Activated T-cell treated with anti-CD3 and anti-CD28 coated beads, Interleukin-2, amount 50 U/mL, for 72 hours (primary cell): ENCODE measurements at places on chromosomes 3 and 15. TPM values are rescaled to one million over a fixed set of nuclear protein-coding genes. Genes with fewer than 3 reads are reported as not detected.

DNA sequence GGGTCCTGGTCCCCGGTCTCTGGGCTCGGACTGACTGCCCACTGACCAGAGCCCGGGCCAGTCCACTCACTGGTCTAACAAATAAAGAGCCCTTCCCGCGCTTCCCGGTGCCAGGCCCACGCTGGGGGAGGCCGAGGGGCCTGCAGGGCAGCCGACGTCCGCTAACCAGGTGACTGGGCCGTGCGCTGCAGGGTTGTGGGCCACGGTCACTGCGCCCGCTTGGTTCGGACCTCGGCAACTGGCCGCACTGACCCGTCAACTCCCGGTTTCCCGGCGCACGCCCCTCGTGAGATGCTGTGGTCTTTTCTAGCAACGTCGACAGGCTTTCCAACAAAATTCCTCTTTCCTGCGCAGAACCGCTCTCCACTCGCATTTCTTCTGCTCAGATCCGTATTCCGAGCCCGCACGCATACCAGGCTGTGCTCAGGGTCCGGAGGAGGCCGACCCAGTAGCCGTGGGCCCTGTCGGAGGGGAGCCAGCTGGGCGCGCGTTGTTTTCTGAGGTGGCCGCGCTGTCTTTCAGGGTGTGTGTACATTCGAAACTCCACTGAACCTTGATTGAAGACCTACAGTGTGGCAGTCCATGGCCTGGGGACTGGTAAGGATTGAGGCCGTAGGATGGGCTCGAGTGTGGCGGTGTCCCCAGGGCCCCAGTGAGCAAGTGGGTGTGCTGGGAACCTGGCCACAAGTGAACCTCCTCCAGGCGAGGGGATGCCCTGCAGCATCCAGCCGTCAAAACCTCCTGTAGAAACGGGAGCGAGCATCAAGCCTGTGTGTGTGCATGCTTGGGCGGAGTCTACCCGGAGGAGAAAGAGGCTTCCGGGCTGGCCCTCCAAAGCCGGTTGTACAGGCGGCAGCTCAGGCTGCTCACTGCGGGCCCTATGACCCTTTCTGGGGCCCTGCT lies 875 bp upstream of the NT5DC2 start:
- H3K27me3 ChIP-seq: no peaks in the 10 kb centered on the region
- H3K27ac ChIP-seq: peak overlapping the region; percentile 61
- H3K4me1 ChIP-seq: peaks cover 40% of the 10 kb centered on the region
- peaks cover 6% of the 10 kb centered on the region for H3K36me3 ChIP-seq

GRCh38 chr3:59580996-59581395 lies 531.2 kb upstream of the CFAP20DC start:
- H3K4me1 ChIP-seq: peaks cover 5% of the 10 kb centered on the region
- H3K36me3 ChIP-seq: peaks cover 5% of the 10 kb centered on the region
- H3K27me3 ChIP-seq: no peaks in the 10 kb centered on the region
- H3K27ac ChIP-seq: no peak overlapping the region
- no peak overlapping the region for H3K4me3 ChIP-seq

CPLX3 gene
- total RNA-seq: 0.14 TPM

LRRC34 gene
- 4.5 TPM for total RNA-seq

GJD2 gene
- total RNA-seq: not detected

DNA sequence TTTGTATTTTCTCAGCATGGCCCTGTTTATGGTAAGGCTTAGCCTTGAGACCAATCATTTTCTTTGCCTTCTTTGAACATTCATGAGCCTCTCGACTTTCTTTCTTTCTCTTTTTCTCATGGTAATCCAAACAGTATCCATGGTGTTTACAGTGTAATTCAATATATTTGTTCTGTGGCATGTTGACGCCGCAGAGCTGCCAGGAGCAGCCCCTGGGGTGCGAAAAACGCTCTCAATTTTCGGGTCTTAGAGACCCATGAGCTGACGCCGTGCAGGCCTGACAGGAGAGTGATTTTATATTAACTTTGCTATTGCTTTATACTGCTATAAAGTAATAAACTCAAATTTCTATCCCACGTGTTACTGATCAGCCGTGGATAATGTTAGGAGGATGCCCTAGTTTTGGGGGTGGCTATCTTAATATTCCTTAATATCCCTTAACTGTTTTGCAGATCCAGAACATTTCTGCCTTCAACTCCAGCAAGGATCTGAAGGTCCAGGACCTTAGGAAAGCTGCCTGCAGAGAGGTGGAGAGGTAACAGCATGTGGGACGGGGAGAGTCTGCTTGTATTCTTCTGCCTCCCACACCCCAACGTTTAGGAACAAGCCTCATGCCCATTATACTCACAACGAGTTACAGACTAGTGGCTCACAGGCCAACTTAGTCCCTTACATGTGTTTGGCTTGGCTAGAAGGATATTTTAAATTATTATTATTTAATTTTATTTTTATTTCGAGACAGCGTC lies 29.3 kb upstream of the MYO1E start:
- no peak overlapping the region for H3K27ac ChIP-seq
- no peak for DNase-seq
- no peaks in the 10 kb centered on the region for H3K4me1 ChIP-seq
- H3K27me3 ChIP-seq: peaks cover 22% of the 10 kb centered on the region
- H3K4me3 ChIP-seq: no peak overlapping the region

DNA sequence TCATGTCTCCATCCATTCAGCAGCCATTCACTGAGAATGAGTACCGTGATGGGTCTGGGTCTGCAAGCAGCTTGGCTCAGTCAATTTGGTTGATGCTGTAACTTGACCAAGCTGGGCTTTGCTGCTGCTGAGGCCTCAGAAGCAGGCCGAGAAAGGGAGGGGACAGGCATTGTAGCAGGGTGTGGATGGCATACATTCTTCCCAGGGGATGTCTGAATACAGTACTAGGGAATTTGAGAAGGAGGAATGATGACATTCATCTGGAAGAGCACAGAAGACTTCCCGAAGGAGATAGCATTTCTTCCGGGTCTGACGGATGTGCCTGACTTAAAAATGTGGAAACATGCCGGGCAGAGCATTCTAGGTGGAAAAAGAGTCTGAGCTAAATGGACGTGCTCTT lies 105.3 kb upstream of the ADPGK start:
- H3K4me3 ChIP-seq: no peak overlapping the region
- no peaks in the 10 kb centered on the region for H3K4me1 ChIP-seq
- no peak overlapping the region for H3K27ac ChIP-seq
- peaks cover 1% of the 10 kb centered on the region for H3K36me3 ChIP-seq
- H3K27me3 ChIP-seq: peaks cover 19% of the 10 kb centered on the region

DNA sequence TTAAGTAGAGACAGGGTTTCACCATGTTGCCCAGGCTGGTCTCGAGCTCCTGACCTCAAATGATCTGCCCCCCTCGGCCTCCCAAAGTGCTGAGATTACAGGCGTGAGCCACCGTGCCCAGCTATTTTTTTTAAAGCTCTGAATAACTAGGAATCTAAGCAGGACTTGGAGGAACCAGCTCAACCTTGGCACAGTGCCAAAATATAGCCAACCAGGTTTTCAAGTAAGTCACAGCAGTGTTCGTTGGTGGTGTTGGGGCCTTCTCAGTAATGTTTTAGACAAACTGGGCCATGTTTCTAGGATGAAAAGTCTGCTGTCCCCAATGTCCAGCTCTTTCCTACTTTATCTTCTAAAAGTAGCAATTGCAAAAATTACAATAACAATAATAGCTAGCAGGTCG lies 6.4 kb upstream of the ADAM10 start:
- H3K36me3 ChIP-seq: no peaks in the 10 kb centered on the region
- no peak overlapping the region for H3K4me3 ChIP-seq
- DNase-seq: no peak
- no peaks in the 10 kb centered on the region for H3K27me3 ChIP-seq

- H3K4me1 ChIP-seq: no peaks in the 10 kb centered on the region
- no peak for DNase-seq
- no peak overlapping the region for H3K27ac ChIP-seq
- no peak overlapping the region for H3K4me3 ChIP-seq
- H3K27me3 ChIP-seq: no peaks in the 10 kb centered on the region
These were observed 465.0 kb upstream of the ROBO1 start for GRCh38 chr3:80232760-80233159.

ERICH6 gene
- not detected for total RNA-seq

CHCHD6 gene
- total RNA-seq: 9.9 TPM

- no peaks in the 10 kb centered on the region for H3K27me3 ChIP-seq
- no peak overlapping the region for H3K27ac ChIP-seq
- no peak for DNase-seq
These were observed 164.8 kb downstream of the SYNPR start for GRCh38 chr3:63442918-63443317.

ZNF620 gene
- 7.4 TPM for total RNA-seq

TWF2 gene
- 124 TPM for total RNA-seq

DNA sequence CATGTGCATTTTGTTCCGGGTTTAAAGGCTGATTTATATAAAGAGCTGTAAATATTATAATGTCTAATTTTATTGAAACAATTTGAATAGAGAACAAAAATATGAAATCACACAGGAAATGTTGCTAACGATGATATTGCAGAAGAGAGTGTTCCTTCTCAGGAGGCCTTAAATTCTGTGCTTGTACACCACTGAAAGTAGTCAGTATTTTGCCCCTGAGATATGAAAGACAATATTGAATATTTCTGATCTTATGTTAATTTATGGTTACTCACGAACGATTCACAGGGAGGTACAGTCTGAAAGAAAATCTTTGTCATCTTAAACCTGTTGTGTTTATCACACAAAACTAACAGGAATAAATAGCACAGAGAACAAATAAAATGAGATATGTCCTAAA lies 213.2 kb upstream of the PLSCR5 start:
- H3K27ac ChIP-seq: no peak overlapping the region
- H3K4me1 ChIP-seq: no peaks in the 10 kb centered on the region
- H3K4me3 ChIP-seq: no peak overlapping the region

DNA sequence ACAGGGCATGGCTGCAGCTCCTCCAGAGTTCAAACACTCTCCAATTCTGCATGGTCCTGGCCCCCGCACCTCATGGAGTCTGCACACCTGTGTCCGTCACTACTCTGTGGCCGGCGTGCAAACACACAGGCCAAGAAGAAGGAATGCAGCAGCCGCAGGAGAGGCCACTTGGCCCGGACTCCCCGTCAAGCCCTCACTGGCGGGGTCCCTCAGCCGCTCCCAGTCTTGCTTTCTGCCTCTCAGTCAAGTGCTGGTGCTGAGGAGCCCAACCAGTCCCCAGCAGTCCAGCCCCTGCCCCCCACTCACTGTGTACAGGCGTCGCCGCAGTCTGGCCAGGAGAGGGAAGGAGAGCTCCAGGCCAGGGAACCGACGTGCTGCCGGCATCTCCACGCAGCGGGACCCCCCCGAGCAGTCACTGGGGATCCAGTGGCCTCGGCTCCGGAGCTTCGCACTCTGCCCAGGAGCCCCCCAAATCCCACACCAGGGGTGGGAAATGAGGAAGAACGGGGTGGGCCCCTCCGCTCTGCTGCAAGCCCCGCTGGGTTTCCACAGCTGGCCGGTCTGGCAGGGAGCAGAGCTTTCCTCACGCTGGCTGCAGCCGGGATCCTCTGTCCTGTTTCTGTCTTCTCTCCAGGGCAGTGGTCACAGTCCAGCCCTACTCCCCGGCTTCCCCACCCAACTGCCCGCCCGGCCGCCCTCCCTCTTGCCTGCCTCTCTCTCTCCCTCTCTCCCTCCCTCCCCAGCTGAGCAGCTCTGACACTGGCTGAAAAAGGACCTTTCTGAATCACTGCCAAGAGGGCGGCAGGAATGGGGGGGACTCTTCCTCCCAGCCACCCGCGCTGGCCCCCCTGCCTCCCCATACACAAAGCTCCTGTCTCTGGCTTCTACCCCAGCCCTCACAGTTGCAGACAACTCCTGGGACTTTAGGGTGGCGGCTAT lies 16.0 kb downstream of the TNK2 start:
- H3K27ac ChIP-seq: no peak overlapping the region
- no peak for DNase-seq
- no peaks in the 10 kb centered on the region for H3K27me3 ChIP-seq
- H3K36me3 ChIP-seq: no peaks in the 10 kb centered on the region

GRCh38 chr3:5160940-5161858 lies 26.3 kb upstream of the EDEM1 start:
- H3K4me3 ChIP-seq: peak overlapping the region; percentile 56
- no peaks in the 10 kb centered on the region for H3K36me3 ChIP-seq
- H3K27me3 ChIP-seq: no peaks in the 10 kb centered on the region
- H3K4me1 ChIP-seq: peaks cover 60% of the 10 kb centered on the region
- peak overlapping the region; percentile 80 for H3K27ac ChIP-seq
- DNase-seq: peak; percentile 21

GRCh38 chr3:61237858-61238257 lies 13.4 kb downstream of the FHIT start:
- no peaks in the 10 kb centered on the region for H3K27me3 ChIP-seq
- H3K36me3 ChIP-seq: no peaks in the 10 kb centered on the region
- no peak overlapping the region for H3K27ac ChIP-seq
- no peak overlapping the region for H3K4me3 ChIP-seq
- no peaks in the 10 kb centered on the region for H3K4me1 ChIP-seq

DNA sequence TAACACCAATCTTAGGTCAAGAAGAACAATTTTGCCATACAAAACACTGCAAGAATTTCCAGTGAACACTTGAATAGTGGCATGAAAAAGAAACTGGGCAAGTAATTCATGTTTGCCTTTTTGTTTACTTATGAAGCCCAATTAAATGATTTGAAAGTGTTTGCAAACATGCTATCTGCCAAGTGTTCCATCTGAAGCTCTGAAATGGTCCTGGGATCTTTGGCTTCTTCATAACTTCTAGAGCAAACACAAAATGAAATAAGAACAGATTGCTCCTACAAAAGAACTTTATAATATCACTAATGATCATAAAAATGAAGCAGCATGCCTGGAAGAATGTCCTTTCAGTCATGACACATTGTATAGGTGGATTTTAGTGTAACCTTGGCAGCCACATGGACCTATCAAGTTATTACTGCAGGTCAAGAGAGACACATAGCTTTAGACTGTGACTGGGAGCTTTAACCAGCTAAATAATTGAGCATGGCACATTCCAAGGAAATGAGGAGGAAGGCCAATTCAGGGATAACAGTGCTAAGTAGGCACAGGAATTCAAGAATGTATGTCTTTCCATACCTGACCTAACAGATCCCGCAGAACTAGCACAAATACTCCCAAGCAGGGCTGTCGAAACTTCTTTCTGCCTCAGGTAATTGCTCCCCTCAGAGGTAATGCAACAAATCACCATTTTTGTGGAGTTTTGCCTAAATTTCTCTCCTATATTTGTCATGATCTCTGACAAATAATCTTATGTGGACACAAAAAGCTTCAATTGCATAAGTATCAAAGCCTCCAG lies 144.6 kb downstream of the DUT start:
- no peak overlapping the region for H3K4me3 ChIP-seq
- H3K27me3 ChIP-seq: no peaks in the 10 kb centered on the region
- no peak overlapping the region for H3K27ac ChIP-seq
- no peaks in the 10 kb centered on the region for H3K36me3 ChIP-seq

DNA sequence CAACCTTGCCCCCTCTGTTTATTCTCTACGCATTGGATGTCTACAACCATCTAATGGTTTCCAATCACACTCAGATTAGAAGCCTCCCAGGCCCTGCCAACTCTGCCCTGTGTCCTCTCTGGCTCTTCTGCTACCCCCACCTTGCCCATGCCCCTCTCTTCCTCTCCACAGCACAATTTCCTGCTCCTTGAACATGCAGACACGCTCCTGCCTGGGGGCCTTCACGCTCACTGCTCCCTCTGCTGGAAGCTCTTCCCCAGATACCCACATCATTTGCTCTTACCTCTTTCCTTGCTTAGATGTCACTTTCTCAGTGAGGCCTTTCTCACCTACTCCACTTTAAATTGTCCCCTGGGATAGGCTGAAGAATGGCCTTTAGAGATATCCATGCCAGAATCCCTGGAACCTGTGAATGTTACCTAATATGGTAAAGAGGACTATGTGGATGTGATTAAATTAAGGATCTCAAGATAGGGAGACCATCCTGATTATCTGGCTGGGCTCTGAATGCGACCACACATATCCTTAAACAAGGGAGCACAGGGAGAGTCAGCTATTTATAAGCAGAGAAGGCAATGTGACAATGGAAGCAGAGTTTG lies 9.9 kb downstream of the KY start:
- H3K36me3 ChIP-seq: no peaks in the 10 kb centered on the region
- no peak for DNase-seq
- H3K4me1 ChIP-seq: no peaks in the 10 kb centered on the region
